ENCODE measurements at places on chromosomes 1 and 21.

DNA sequence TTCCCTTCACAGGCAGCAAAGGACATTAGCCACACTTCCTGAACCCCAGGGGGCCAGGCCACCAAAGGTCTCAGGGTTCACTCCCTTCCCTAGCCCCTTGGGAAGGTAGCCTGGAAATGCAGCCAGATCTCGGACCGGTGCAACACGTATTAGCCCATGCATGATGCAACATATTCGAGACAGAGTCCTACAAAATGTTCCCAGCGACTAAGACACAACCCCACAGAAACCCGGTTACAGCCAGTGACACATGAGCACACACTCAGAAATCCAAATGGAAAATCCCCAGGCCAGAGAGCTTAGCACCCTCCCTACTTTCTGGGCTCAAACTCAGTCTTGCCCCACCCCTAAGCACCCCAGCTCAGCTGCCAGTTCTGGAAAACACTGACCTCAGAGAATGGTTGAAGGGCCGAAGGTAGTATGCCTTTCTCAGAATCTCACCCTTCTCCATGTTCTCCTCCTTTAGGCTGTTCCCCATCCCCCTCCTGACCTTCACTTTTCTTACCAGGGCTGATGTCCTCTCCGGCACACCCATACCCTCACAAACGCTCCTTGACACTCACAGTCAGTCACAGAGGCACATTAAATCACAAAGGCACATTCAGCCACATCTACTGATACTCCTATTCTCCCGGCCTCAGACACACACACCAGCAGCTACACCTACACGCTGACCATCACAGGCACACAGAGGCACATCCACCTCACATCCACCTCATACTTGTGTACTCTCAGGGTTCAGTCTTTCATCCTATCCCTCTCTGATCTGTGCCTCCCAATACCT, at the start of gene TSPAN1:
Gene TSPAN1 (plus strand): TSS at position 640 of the 784 bp plus-strand sequence. CDS start 6,021 bp downstream, outside the sequence.
- DNase-seq: no peak

- DNase-seq: no peak
These were observed 154.1 kb upstream of the POGK start for GRCh38 chr1:166685200-166685599.

- no peak for DNase-seq
These were observed 497.1 kb downstream of the PTPRC start for GRCh38 chr1:199135901-199136300.

DNA sequence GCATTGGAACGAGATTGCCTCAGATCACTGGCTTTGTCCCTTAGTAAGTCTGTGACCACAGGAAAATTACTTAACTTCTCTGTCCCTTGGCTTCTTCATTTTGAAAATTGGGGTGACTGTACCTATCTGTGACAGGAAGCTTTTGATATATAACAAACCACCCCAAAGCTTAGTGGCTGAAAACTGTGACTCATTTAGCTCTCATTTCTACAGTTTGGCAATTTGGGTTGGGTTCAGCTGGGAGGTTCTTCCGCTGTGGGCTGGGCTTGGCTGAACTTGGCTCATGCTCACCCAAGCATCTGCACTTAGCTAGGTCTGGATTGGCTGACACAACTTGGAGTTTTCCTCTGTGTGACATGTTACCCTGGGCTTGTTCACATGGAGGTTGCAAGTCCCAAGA, 14.0 kb downstream of the C1orf94 start:
- DNase-seq: no peak

DNA sequence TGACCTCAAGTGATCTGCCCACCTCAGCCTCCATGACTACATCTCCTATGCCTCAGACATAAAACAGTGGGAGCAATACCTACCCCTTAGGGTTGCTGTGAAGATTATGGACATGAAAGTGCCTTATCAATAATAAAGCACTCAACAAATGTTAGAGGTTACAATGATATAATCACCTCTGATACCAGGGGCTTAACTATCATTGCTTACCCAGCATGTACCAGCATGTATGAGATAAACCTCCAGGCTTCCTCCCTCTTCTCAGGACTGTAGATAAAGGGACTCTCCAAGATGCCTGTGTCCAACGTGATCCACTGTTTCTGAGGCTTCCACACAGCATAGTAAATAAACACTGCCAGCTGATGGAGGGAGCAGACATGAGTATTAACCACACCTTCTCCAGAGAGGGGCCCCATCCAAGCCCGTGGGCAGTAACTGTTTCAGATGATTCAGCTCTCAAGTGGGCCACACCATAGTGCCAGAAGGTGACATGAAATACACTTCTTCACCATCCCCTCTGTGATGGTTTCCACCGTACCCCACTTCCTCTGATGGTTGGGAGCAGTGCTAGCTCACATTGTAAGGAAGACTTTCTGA, 26.2 kb downstream of the RHBDL2 start:
- no peak for DNase-seq

- DNase-seq: no peak
These were observed 286.0 kb downstream of the HLX start for GRCh38 chr1:221164951-221165838.

GRCh38 chr1:159587461-159587951, at the start of gene APCS:
Gene APCS (plus strand): TSS chr1:159587826. CDS start chr1:159587922, 96 bp downstream.
- no peak for DNase-seq

DNA sequence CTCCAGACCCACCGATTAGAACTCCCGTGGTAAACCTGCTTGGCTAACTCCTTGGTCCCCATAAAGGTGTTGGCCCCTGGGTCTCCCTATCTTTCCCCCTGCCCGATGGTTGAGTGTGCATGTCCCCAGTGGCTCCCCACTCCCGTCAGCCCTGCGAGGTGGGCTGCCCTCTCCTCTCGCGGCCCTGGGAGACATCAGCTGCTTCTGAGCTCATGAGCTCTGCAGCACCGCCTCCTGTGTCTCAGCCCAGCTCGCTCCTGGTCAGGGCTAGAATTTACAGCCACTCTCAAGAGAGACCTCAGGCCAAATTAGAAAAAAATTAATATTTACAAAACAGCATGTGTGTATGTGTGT, 15.9 kb upstream of the ZBTB21 start:
- DNase-seq: no peak

DNA sequence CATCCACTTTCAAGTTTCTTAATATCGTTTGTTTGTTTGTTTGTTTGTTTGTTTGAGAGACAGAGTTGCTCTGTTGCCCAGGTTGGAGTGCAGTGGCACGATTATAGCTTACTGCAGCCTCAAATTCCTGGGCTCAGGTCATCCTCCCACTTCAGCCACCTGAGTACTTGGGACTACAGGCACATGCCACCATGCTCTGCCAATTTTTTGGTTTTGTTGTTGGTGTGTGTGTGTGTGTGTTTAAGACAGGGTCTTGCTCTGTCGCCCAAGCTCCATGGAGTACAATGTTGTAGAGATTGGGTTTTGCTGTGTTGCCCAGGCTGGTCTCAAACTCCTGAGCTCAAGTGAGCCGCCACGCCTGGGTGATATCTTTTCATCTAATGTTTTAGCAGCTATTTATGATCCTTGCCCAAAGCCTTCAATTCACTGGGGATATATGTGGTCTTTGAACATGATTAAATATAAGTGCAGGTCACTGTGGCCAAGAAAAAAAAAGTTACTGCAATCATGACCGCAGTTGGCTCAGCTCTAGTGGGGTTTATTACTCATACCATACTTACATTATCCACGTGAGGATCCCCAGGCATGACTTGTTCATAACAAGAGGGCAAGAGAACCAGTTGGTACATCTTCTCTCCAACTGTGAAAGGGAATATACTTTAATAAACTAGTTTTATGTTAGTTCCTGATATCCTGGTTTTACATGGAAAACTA, 8.0 kb downstream of the RRP1B start:
- DNase-seq: no peak

- no peak for DNase-seq
These were observed 10.2 kb upstream of the CAMK2N1 start for GRCh38 chr1:20496241-20496661.

DNA sequence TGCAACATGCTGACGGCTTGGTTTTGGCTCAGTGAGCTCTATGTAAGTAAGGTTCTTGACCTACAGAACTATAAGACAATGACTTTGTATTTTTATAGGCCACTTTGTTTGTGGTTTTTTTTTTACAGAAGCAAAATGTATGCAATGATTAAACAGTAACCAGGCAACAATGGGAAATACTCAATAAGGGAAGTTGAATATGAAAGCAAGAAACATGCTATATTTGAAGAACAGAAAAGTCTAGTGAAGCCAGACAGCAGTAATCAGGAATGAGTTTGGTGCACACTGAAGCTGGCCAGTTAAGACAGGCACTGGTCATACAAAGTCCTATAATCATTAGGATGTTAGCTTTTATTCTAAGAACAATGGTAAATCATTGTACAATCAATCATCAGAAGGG, 1926.8 kb downstream of the NCAM2 start:
- DNase-seq: no peak

DNA sequence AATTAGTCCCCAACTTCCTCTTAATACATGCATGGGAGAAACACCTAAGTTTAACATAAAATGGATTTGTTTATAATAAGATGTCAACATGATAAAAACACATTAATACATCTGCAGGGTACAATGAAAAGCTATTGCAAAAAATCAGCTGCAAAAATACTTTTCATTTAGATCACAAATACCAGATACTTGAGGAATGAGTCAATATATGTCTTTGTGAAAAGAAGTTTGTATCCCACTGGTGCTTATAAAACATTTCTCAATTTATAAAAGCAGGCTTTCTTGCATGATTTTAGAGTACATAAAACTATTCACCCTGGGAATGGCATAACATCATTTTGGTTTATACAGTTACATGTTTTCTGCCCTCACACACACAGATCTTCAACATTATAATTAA, 18.6 kb upstream of the PRKAA2 start:
- no peak for DNase-seq

- DNase-seq: no peak
These were observed 5.6 kb upstream of the KPRP start for GRCh38 chr1:152752225-152752624.

- peak; percentile 38 for DNase-seq
These were observed 32.1 kb downstream of the TGFB2 start for GRCh38 chr1:218377143-218377660.

DNA sequence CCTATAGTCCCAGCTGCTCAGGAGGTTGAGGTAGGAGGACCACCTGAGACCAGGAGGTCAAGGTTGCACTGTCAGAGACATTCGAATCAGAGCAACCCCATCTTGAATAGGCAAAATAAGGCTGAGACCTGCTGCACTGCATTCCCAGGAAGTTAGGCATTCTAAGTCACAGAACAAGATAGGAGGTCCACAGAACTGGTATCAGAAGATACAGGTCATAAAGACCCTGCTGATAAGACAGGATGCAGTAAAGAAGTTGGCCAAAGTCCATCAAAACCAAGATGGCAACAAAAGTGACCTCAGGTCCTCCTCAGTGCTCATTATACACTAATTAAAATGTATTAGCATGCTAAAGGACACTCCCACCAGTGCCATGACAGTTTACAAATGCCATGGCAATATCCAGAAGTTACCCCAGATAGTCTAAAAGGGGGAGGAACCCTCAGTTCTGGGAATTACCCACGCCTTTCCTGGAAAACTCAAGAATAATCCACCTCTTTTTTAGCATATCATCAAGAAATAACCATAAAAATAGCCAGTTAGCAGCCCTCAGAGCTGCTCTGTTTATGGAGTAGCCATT, 65.2 kb upstream of the KLHDC7A start:
- DNase-seq: no peak

DNA sequence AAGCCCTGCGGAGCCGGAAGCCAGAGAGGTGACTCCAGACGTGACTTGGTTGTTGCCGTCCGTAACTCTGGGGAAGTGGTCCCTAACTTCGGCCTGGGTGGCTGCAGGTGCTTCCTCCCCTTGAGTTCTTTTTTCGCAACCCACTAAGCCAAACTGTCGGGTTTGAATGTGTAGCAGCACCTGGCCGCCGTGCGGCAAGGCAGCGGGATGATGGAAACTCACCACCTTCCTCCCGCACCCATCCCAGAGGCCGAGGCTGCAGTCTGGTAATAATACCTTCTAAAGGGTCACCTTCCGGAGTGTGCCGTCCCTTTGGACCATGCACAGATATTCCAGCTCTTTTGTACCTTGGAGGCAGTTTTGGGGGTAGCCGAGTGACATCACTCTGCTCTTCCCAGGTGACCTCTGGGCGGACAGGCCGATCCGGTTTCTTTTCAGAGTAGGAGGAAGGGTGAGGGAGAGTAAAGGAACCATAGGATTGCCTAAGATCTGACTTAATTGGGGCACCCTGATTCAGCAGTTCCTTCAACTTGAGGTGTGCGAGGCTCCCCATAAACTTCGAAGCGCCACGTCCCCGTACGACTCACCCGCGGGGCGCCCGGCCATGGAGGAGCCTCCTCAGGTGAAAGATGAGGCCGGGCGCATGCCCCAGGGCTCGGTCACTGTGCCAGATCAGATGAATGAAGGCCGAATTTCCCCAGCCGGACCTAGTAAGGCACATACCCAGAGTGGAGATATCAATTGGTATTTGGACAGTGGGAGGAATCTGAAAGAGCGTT, 1.0 kb downstream of the KCNK1 start:
- no peak for DNase-seq

GRCh38 chr1:99292886-99293285, 28.6 kb downstream of the PLPPR4 start:
- no peak for DNase-seq

DNA sequence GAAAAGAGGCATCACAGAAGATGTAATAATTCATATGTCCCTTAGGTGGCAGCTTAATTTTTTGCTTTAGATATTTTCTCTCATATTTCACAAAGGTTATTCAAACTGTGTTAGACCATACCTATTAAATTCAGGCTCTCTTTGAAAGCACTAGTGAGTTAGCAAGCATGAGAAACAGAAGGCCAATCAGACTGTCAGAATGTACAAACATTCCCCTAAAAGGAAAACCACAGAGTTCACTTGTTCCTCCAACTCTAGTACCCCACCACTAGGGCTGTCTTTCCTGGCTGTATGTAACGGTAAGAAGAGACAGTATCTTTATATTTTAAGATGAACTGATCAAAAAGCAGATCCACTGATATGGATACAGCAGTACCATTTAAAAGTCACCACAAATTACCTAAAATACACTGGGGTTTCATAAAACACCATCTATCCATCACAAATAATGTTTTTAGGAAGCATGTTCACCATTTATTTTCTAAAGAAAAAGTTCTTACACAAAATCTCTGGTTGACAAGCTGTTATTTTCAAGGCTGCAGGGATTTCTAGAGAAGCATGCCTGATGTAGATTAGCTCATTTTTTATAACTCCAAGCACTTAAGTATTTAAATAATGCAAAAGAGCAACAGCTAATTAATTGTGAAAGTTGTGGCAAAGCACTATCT, 1.8 kb downstream of the ARPC5 start:
- no peak for DNase-seq

DNA sequence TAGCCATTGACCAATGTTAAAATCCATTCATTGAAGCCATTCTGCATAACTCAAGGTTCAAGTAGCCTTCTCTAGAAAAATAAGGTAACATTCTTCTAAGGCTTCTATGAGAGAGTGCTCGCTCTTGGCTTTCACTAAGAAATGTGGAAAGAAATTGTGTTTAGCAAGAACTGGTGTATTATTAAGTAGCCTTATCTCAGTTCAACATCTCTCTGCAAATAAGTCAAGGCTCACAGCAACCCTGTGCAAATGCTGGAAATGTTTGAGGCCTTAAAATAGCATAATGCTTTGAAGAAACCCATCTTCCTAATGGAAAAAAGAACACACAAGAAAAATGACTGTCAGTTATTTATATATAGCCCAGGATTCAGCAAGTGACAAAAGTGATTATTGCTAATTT, 254.1 kb upstream of the PROX1 start:
- no peak for DNase-seq
